LoVo (cell line): ENCODE measurements at places on chromosomes 3 and 15.

GRCh38 chr3:12194209-12194608 lies 35.5 kb upstream of the TIMP4 start:
- peak; percentile 45 for DNase-seq

- no peak for DNase-seq
Measured at GRCh38 chr15:39515765-39516164, 65.1 kb upstream of the THBS1 start.

- DNase-seq, result no peak
Measured at GRCh38 chr3:196273655-196274054, 13.9 kb downstream of the PCYT1A start.

GRCh38 chr3:61809879-61810278 lies 248.5 kb downstream of the PTPRG start:
- no peak for DNase-seq

- DNase-seq, result no peak
Measured at GRCh38 chr15:30923429-30923828, 19.7 kb downstream of the FAN1 start.

DNA sequence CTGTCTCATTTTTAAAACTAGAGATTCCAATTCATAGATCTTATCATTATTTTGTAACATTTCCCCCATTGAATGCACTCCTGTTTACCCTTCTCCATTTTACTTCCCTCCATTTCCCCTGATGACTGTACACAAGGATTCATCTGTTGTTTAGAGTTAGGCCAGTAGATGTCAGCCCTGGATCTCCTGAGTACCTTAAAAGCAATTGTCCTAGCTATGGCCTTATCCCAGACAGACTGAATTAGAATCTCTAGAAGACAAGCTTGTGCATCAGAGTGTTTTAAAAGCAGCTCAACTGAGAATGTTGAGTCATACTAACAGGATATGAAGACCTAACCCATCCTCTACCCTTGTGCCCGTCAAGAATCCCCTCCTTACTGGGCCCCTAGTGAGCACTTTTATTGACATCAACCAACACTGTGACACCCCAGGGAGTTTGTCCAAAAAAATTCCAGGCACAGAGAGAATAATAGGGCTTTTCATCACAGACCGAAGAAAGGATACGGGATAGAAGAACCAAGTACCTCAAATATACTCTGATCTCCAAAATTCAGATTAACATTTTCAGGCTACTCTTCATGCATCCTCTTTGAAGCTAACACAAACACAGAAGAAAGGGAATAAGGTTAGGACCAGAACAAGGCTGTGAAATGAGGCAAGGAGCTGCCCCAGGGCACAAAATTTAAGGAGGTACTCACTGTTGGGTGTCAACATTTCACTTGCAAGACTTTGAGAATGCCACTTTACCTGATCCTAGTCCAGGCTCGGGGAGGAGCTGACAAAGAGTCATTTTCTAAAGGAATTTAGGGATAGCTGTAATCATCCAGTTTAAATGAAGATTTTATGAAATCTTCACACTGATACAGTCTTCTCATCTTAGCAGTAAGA lies 17.1 kb downstream of the ZBED2 start:
- DNase-seq, result peak; percentile 60

DNA sequence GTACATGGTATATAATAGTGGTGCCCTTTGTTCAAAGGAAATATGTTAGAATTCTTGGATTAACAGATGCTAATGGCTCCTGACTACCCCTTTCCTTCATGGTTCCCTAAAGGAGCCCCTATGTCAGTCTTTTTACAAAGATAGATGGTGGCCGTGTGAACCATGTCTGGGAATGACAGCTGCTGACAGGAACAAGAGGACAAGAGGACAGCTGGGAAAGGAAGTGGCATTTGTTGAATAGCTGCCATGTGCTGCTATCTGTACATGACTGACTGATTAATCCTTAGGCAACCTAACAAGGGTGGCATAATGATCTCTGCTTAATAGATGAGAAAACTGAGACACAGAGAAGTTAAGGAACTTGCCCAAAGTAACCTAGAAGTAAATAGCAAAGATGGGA lies 321.7 kb downstream of the ZNF621 start:
- no peak for DNase-seq

- DNase-seq, result peak; percentile 46
Measured at GRCh38 chr15:99925661-99926461, 192.6 kb upstream of the LYSMD4 start.

GRCh38 chr15:81284256-81285031 lies 39.5 kb downstream of the STARD5 start:
- DNase-seq, result no peak

GRCh38 chr15:38706956-38707355 lies 142.3 kb upstream of the RASGRP1 start:
- no peak for DNase-seq

DNA sequence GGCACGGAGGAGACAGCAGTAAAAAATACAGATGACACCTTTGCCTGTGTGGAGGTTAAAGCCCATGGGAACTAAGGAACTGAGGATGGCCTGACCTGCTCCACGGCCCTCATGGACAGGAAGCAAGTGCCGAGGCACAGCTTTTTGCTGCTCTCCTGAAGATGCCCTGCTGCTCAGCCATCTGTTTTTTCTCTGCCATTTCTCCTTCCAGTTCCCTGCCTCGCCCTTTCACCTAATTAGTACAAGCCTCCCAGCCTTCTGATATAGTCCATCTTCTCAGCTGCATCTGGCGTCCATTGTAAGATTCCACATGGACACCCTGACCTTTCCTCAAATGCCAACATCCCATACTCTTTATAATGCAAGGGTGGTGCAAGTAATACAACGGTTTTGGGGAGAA lies 11.8 kb upstream of the CXCR6 start:
- no peak for DNase-seq

GRCh38 chr3:165903885-165904630 lies 66.8 kb upstream of the BCHE start:
- DNase-seq, result no peak

DNA sequence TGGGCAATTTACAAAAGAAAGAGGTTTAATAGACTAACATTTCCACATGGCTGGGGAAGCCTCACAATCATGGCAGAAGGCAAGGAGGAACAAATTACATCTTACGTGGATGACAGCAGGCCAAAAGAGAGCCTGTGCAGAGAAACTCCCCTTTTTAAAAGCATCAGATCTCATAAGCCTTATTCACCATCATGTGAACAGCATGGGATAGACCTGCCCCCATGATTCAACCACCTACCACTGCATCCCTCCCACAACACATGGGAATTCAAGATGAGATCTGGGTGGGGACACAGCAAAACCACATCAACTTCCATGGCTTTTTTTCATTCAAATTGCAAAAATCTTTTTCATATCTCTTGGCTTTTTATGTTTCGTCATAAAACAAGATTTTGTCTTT lies 67.6 kb upstream of the GADL1 start:
- DNase-seq, result no peak

DNA sequence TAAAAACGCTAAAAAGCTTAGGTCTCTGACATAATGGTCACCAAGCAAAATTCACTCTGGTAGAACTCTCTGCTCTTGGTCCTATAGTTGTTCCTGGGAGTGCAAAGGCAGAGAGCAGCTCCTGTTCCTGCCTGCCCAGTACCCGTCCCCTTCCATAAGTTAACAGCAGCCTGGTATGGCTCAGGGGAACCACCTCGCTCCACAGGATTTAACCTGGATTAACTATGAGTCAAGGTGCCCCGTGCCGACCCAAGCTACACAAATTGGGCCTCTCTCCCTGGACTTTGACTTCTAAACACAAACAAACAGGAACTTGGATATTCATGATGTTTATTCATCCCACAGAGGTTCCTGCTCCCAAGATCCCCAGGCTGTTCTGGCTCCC lies 32.1 kb downstream of the SCAP start:
- peak; percentile 68 for DNase-seq

GRCh38 chr15:54082836-54083492 lies 104.7 kb downstream of the UNC13C start:
- DNase-seq, result no peak

DNA sequence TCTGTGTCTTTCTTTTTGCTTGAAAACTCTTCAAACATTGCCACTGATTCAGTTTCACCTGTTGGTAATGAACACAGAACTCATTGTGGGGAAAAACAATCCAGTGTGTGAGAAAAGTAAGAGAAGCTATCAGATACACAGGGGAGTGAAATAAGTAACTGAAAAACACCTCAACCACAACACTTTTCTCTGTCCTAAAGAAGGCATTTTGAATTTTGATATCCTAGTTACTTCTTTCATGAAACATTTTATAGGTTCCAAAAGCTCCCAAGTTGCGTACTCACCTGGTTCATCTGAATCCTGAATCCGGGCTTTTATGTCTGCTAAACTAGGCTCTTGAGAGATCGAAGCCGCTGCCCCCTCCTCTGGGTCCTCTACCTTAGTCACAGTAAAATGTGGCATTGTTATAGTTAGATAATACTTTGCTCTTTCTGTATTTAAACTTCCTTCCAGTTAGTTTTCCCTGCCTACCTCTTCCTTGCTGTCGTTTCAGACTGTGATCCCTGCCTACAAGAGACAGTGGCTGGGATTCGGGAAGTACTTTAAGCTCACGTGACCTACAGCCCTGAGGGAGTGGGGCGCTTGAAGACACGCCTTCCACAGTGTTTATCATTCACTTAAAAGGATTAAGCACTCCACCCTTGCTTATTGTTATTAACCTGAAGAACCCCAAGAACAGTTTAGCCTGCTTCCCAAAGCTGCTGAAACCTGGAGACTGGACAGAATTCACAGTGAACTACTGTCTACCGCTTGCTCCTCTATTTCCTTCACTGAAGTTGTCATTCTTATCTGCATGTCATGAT lies 19.1 kb downstream of the SLC12A6 start:
- DNase-seq, result peak; percentile 89

DNA sequence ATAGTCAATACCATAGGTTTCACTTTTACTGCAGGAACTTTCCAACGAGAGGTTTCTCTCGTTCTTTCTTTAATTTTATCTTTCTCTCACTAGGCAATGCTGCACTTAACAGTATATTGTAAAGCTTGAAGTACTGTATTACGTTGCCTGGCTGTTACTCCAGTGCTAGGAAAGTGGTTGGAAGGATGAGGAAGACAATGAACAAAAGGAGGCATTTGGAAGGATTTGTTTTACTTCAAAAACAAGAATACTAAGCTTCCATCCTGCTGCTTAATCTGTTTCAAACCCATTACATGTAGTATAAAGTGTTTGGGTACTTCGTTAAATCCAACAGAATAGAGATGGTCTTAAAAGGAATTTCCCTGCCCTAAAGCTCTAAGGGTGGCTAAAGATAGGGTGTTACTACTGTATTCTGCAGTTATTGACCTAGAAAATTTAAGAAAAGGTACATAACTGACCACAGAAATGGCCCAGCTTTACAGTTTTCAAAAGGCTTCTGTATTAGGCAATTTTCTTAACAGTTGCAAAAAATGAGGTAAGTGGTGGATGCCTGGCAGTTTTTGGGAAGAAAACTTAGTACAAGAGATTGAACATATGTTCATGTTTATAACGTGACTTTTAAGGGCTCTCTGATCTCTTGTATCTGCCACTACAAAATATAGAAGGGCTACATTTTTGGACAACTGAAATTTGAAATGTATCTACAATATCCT lies 785 bp upstream of the IFT57 start:
- DNase-seq, result no peak

DNA sequence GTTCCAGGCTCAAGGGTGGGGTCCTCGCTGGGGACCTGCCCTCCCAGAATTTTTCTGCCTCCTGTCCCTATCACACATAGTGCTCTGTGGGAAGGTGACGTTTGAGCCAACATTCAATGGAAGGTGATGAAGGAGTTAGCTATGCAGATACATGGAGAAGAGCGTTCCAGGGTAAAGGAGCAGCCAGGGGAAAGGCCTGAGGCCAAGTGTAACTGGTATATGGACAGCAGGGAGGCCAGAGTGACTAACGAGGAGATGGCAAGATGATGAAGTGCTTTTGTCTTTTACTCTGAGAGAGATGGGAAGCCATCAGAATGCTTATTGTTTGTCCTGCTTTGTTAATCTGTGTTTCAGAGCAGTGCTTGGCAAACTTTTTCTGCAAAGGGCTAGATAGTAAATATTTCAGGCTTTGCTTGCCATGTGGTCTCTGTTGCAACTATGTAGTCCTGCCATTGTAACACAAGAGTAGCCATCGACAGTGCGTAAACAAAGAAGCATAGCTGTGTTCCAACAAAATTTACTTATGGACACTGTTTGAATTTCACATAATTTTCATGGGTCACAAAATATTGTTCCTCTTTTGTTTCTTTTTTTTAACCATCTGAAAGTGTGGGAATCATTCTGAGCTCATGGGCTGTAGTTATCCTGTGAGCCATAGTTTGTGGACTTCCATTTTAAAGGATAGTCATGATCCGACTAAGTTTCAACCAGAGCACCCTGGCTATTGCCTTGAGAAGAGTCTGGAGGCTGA lies 25.8 kb upstream of the PIAS1 start:
- DNase-seq, result no peak

- no peak for DNase-seq
Measured at GRCh38 chr3:15497964-15498363, 23.5 kb downstream of the COLQ start.

DNA sequence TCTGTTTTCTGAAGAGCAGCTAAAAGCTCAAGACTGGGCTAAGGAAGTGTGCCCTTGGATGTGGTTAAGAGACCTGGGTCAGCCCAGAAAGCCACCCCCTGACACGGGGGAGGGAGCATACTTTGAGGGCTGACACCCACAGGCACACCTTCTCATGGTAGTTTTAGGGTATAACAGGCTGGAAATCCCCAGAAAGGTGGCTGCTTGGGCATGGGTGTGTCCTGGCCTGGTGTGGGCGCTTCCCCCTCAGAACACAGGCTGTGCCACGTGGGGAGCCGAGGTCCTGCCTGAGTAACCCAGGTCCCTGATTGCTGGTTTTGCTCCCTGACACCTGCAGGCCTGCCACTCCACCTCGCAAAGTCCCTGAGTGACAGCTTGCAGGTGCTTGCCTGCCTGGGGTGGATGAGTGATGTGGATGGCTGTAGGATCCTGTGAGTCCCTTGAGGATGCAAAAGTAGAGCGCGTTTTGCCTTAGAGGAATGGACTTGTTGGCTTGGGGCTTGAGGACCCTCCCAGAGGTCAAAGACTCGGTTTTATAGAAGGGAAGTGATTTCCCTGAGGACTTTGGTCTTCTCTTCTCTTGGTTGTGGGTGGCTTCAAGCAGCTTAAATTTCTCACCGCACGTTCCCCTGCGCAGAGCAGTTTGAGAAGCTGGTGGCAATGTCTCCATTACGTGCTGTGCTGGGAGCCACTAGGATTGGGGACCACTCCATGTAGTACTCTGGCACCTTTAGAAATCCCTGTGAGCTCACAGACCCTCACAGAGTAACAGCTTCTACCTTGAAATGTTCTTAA lies 94.4 kb downstream of the DNASE1L3 start:
- no peak for DNase-seq

- no peak for DNase-seq
Measured at GRCh38 chr3:107910713-107911259, 180.0 kb downstream of the CD47 start.
